ENCODE measurements at places on chromosomes 12 and 14. TPM values are rescaled to one million over a fixed set of nuclear protein-coding genes. Genes with fewer than 3 reads are reported as not detected.

Gene PLEKHG7
- polyA plus RNA-seq, result not detected

Gene BATF
- polyA plus RNA-seq, result not detected

Gene DBX2
- polyA plus RNA-seq, result 0.19 TPM

Gene TTLL5
- polyA plus RNA-seq, result 119 TPM

Gene ACSS3
- polyA plus RNA-seq, result 0.20 TPM

Gene FAM222A
- polyA plus RNA-seq, result 45.3 TPM

Gene KRT77
- polyA plus RNA-seq, result not detected

Gene PROX2
- 0.18 TPM for polyA plus RNA-seq

Gene SERPINA9
- not detected for polyA plus RNA-seq

Gene SYNDIG1L
- polyA plus RNA-seq, result not detected

Gene ABCC9
- 0.31 TPM for polyA plus RNA-seq

Gene CLEC4C
- not detected for polyA plus RNA-seq

Gene MUCL1
- not detected for polyA plus RNA-seq

Gene ADGRD1
- polyA plus RNA-seq, result 15.4 TPM

Gene NR4A1
- polyA plus RNA-seq, result 0.25 TPM

Gene FGF6
- not detected for polyA plus RNA-seq

Gene CCDC197
- polyA plus RNA-seq, result not detected

Gene KRT80
- not detected for polyA plus RNA-seq

Gene SLC41A2
- polyA plus RNA-seq, result 25.6 TPM

Gene CD27
- polyA plus RNA-seq, result 1.6 TPM

Gene CCND2
- 110 TPM for polyA plus RNA-seq

Gene RNASE1
- polyA plus RNA-seq, result 37.8 TPM

Gene A2M
- polyA plus RNA-seq, result 11.0 TPM

Gene AQP2
- polyA plus RNA-seq, result not detected

Gene MYF6
- polyA plus RNA-seq, result not detected

Gene KRT73
- polyA plus RNA-seq, result not detected

Gene SLC25A29
- 0.46 TPM for polyA plus RNA-seq

Gene PLEK2
- not detected for polyA plus RNA-seq

Gene SLC6A15
- polyA plus RNA-seq, result 75.1 TPM

Gene BDKRB2
- polyA plus RNA-seq, result not detected

Gene MMP19
- polyA plus RNA-seq, result not detected

Gene NDRG2
- polyA plus RNA-seq, result 35.9 TPM

Gene SERPINA10
- polyA plus RNA-seq, result 1.7 TPM

Gene TAS2R20
- not detected for polyA plus RNA-seq

Gene AJUBA
- polyA plus RNA-seq, result 4.1 TPM

Gene FAM186B
- polyA plus RNA-seq, result 0.24 TPM

Gene HNRNPA1
- 186 TPM for polyA plus RNA-seq

Gene MYF5
- not detected for polyA plus RNA-seq

Gene TAS2R7
- polyA plus RNA-seq, result 0.30 TPM

Gene PTPN21
- 4.0 TPM for polyA plus RNA-seq

Gene SIX1
- polyA plus RNA-seq, result not detected

Gene DRAM1
- polyA plus RNA-seq, result 6.6 TPM

Gene PRICKLE1
- polyA plus RNA-seq, result 7.6 TPM

Gene EIF4B
- 33.8 TPM for polyA plus RNA-seq

Gene ABCD2
- 7.8 TPM for polyA plus RNA-seq

Gene OTOGL
- 0.07 TPM for polyA plus RNA-seq

Gene PYGL
- 14.0 TPM for polyA plus RNA-seq

Gene LRIG3
- 0.34 TPM for polyA plus RNA-seq

Gene AGAP2
- polyA plus RNA-seq, result 0.48 TPM

Gene STX2
- 0.83 TPM for polyA plus RNA-seq

Gene PMCH
- 2.1 TPM for polyA plus RNA-seq

Gene C12orf60
- polyA plus RNA-seq, result 9.4 TPM

Gene GAS2L3
- 2.9 TPM for polyA plus RNA-seq

Measured in Purkinje cell (primary cell).